ENCODE measurements at places on chromosomes 7 and 10. TPM values are rescaled to one million over a fixed set of nuclear protein-coding genes. Genes with fewer than 3 reads are reported as not detected.

FGFBP3 gene
- 6.6 TPM for total RNA-seq

ECHS1 gene
- total RNA-seq = 68.0 TPM

CFAP43 gene
- total RNA-seq = 0.96 TPM

NRCAM gene
- total RNA-seq = 0.53 TPM

PKD2L1 gene
- total RNA-seq = not detected

ANXA8 gene
- not detected for total RNA-seq

STAG3 gene
- not detected for total RNA-seq

MRLN gene
- not detected for total RNA-seq

OR2A1 gene
- total RNA-seq = not detected

OPN4 gene
- not detected for total RNA-seq

LIPN gene
- not detected for total RNA-seq

NRP1 gene
- total RNA-seq = 122 TPM

GPER1 gene
- 11.3 TPM for total RNA-seq

COL1A2 gene
- total RNA-seq = 692 TPM

MSMB gene
- total RNA-seq = not detected

MMRN2 gene
- 282 TPM for total RNA-seq

PHF14 gene
- 41.8 TPM for total RNA-seq

COPG2 gene
- 5.4 TPM for total RNA-seq

UPK3B gene
- total RNA-seq = 7.6 TPM

CFAP70 gene
- total RNA-seq = not detected

FAM20C gene
- total RNA-seq = 90.8 TPM

ANXA8L1 gene
- not detected for total RNA-seq

NUTM2E gene
- total RNA-seq = not detected

TMEM270 gene
- not detected for total RNA-seq

GNAT3 gene
- not detected for total RNA-seq

COL28A1 gene
- total RNA-seq = 0.11 TPM

HOXA10 gene
- not detected for total RNA-seq

CEP41 gene
- 4.3 TPM for total RNA-seq

FKBP6 gene
- total RNA-seq = not detected

GIMAP8 gene
- 28.3 TPM for total RNA-seq

HMX2 gene
- total RNA-seq = not detected

UCMA gene
- total RNA-seq = not detected

C10orf62 gene
- not detected for total RNA-seq

ZSCAN25 gene
- total RNA-seq = 10.3 TPM

AGR3 gene
- not detected for total RNA-seq

PTPRZ1 gene
- 0.64 TPM for total RNA-seq

RAPGEF5 gene
- total RNA-seq = 65.8 TPM

RSU1 gene
- 82.2 TPM for total RNA-seq

ENO4 gene
- not detected for total RNA-seq

MASTL gene
- 11.8 TPM for total RNA-seq

KLF14 gene
- not detected for total RNA-seq

SKIDA1 gene
- total RNA-seq = not detected

SDK1 gene
- total RNA-seq = 13.3 TPM

Measured in ascending aorta (tissue), 2 donors.